Psoas muscle (tissue), 8 donors: ENCODE measurements at places on chromosomes 4 and X. TPM values are rescaled to one million over a fixed set of nuclear protein-coding genes. Genes with fewer than 3 reads are reported as not detected.

Gene PLAC8
- total RNA-seq: 0.88 TPM

Gene TBC1D9
- 5.4 TPM for total RNA-seq

Gene ZNF275
- total RNA-seq: 5.5 TPM

Gene TMEM271
- total RNA-seq: not detected

Gene CRMP1
- 0.89 TPM for total RNA-seq

Gene TREX2
- not detected for total RNA-seq

Gene PIR
- 9.6 TPM for total RNA-seq

Gene NLGN4X
- total RNA-seq: 0.13 TPM

Gene SSX2
- total RNA-seq: not detected

Gene SEPTIN11
- total RNA-seq: 37.1 TPM

Gene NDST4
- total RNA-seq: not detected

Gene STATH
- not detected for total RNA-seq

Gene ASB9
- not detected for total RNA-seq

Gene TMPRSS11F
- not detected for total RNA-seq

Gene TMPRSS11D
- total RNA-seq: not detected

Gene PNMA6F
- not detected for total RNA-seq

Gene C1QTNF7
- 0.77 TPM for total RNA-seq

Gene BTC
- total RNA-seq: not detected

Gene GASK1B
- 5.3 TPM for total RNA-seq

Gene PFKFB1
- 21.6 TPM for total RNA-seq

Gene ZFP42
- total RNA-seq: not detected

Gene ATP1B4
- total RNA-seq: 41.5 TPM

Gene STAP1
- not detected for total RNA-seq

Gene UGT2B11
- not detected for total RNA-seq

Gene HSFX2
- 1.8 TPM for total RNA-seq

Gene PCDH18
- total RNA-seq: 8.8 TPM

Gene MAOB
- 33.4 TPM for total RNA-seq

Gene IL13RA1
- total RNA-seq: 34.6 TPM

Gene MSANTD1
- total RNA-seq: 0.25 TPM

Gene POU4F2
- not detected for total RNA-seq

Gene AFM
- total RNA-seq: not detected

Gene UBQLN2
- total RNA-seq: 34.1 TPM

Gene GC
- 0.18 TPM for total RNA-seq

Gene ZNF41
- total RNA-seq: 14.3 TPM

Gene SSX1
- total RNA-seq: not detected

Gene L1CAM
- 0.22 TPM for total RNA-seq

Gene POF1B
- 0.08 TPM for total RNA-seq

Gene NWD2
- not detected for total RNA-seq

Gene SPINK2
- total RNA-seq: not detected

Gene GUCY1B1
- total RNA-seq: 4.1 TPM

Gene FRG2
- not detected for total RNA-seq

Gene TMEM150C
- 4.6 TPM for total RNA-seq

Gene FGF13
- 36.7 TPM for total RNA-seq

Gene BCAP31
- total RNA-seq: 71.6 TPM

Gene GBA3
- not detected for total RNA-seq
